ENCODE measurements at places on chromosomes 3 and 15.
A peak's percentile ranks its signal among the peaks of the same experiment; 100 is the strongest.

GRCh38 chr15:89794627-89795241 lies 18.6 kb downstream of the MESP2 start:
- no peak for DNase-seq

GRCh38 chr3:135621184-135621920 lies 344.2 kb upstream of the PPP2R3A start:
- no peak for DNase-seq

- no peak for DNase-seq
These were observed 72.6 kb upstream of the MFGE8 start for GRCh38 chr15:88985547-88986393.

GRCh38 chr15:40297356-40297755 lies 10.4 kb downstream of the PLCB2 start:
- no peak for DNase-seq

- DNase-seq, result peak; percentile 79
These were observed 211.7 kb upstream of the UBE2E1 start for GRCh38 chr3:23594066-23594465.

DNA sequence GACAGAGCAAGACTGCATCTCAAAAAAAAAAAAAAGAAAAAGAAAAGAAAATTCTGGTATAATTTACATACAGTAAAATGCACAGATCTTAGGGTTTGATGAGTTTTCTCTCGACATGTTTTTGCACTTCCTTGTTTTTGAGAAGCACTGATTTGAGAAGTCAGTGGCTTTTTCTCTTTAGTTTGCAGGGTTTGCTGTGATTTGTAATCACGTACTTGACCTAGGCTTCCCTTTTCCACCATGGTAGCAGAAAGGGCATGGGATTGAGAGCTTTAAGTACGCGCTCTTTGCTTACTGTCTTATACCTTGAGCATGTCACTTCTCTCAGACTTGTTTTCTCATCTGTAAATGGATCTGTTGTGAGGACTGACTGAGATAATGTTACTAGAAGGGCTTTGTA lies 4.1 kb downstream of the VHL start:
- DNase-seq, result no peak

- peak; percentile 84 for DNase-seq
These were observed 55.4 kb upstream of the PIAS1 start for GRCh38 chr15:67998599-67999133.

- DNase-seq, result no peak
These were observed 200.2 kb upstream of the LINGO1 start for GRCh38 chr15:77832874-77833273.

DNA sequence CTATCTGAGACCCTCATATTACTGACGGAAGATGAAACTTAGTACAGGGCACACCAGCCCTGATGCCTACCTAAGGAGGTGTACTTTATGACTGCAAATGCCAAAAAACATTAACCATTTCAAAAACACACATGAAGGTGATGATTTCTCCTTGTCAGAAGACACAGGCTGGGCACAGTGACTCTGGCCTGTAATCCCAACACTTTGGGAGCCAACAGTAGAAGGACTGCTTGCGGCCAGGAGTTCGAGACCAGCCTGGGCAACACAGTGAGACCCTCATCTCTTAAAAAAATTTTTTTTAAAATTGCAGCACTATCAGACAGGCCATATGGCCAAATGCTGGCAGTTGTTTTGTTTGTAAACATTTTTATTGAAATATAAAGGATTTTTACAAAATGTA lies 73.5 kb downstream of the LRIG1 start:
- DNase-seq, result no peak

- no peak for DNase-seq
These were observed 26.2 kb upstream of the ANXA2 start for GRCh38 chr15:60424006-60424405.

DNA sequence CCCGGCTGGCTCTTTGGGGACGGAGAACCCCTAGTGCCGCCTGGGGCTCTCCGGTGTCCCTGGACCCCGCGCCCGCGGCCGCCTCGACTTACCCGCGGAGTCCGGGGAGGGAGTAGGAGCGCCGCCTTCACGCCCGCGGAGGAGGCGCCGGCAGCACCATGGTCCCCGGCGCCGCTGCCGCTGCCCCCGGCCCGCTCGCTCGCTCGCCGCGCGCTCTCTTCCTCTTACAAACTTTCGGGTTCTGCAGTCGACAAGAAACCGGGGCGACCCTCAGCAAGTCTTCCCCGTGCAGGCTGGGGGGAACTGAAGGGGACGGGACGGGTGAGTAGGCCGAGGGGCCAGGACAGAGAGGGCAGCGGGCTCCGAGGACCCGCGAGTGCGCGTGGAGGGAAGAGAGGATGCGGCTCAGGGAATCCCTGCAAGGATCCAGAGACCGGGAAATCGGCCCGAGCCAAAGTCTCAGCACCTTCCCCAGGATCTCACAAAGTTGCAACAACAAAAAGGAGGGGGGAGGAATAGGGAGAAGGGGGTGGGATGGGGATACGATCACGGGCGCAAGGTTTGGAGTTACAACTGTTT lies 2.0 kb downstream of the FOXP1 start:
- DNase-seq, result no peak

DNA sequence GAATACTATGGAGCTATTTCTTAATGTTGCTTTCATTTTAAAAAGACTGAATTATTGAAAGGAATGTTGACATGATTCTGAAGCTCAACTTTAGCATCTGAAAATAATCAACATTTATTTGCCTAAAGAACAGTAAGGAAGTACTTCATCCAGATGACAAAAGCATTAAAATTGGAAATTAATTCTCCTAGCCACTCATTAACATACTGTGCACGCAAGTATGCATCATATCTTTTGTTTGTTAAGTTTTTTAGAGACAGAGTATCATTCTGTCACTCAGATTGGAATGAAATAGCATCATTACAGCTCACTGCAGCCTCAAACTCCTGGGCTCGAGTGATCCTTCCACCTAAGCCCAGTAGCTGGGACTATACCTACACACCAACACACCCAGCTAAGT lies 632.1 kb upstream of the ALCAM start:
- no peak for DNase-seq

DNA sequence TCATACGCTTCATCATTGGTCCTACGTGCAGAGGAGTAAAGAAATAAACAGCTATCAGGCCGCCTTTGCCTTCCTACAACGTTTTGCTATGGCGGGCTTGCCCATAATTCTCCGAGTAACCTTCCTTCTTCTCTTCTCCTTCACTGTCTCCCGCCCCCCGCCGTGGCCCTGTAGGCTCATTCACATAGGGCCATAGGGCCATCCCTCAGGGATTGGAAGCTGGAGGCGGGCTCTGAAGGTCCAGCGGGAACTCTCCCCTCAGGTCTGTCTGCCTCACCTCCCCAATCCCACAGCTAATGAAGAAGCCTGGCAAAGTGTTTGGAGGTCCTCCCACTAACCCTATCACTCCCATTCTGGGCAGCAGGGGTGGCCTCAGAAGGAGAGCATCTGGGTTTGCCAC lies 43.6 kb downstream of the SEMA5B start:
- no peak for DNase-seq

- DNase-seq, result peak; percentile 82
These were observed at the start of gene COMMD2 for GRCh38 chr3:149752051-149752787. TSS of gene COMMD2 (minus strand) at chr3:149752489. CDS start at chr3:149752444, 45 bp downstream.

DNA sequence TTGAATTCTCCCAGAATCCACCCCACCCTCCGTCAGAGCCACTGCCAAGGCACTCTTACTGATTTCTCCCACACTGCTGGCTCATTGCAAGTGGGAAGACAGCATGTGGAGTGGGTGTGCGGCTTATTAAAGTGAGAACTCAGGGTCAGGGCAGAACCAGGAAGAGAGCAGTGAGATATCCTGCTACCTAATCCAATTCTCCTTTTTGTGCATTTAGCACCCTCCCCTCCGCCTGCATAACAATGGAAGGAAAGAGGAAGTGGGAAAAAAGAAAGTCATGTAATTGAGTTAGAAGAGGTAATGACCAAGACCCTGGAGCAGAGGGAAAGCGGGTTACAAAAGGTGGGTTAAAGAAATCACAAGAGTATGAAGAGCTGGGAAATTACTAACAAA lies 27.8 kb upstream of the PIK3CB start:
- DNase-seq, result no peak

DNA sequence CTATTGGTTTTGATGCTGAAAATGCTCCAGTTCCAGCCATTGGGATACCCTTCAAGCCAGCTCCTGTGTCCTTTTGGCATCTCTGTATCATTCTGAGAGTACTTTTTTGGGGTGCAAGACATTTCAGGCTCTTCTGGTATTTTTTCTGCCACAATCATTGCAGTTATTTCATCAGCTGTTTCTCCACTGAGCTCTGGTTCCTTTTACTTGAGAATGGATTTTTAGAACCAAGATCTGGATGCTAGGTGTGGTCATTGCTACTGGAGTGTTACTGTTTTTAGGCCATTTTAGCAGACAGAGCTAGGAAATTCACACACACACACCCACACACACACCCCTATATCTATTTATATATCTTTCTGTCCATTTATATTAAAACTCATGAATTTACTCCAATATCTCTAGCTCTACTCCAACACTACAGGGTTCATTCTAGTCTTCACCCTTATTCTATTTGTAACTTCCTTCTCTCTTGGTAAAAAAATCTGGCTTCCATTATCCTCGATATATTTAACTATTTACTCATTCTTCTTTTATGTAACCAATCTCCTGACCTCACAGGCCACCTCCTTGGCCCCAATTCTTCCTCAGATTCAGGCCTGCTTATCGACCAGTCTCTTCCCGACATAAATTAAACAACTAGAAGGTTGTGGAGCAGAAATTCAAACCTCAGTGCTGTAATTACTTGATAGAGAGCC lies 17.0 kb downstream of the SLC35G2 start:
- DNase-seq, result no peak

- DNase-seq, result no peak
These were observed 327.3 kb upstream of the TLE3 start for GRCh38 chr15:70424937-70425411.

DNA sequence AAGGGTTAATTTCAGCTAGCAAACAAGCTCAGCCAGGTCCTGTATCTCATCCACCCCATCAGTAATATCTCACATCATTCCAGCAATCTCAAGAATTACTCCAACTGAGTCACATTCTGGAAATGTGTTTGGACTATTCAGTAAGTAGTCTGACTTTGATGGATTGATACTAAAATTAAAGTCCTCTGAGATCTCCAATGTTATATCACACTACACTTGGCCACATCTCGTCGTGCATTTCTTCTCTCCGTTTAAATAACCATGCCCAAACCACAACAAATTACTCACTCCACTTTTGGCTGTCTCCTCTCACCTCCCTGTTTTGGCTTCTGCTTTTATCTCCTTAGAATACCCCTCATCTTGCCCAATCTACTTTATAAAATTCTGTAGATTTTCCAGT lies 292.2 kb downstream of the PYDC2 start:
- DNase-seq, result no peak

- peak; percentile 31 for DNase-seq
These were observed 91.3 kb downstream of the UACA start for GRCh38 chr15:70672081-70672480.
